A549 treated with Hydrocortisone at 1 μM for 4 hours (cell line): ENCODE measurements at places on chromosomes 16 and 17. TPM values are rescaled to one million over a fixed set of nuclear protein-coding genes. Genes with fewer than 3 reads are reported as not detected.

The KRTAP4-5 gene
- not detected in 5 replicates for total RNA-seq

The TEX19 gene
- 0.26 to 0.63 TPM (median 0.46 TPM) in 5 replicates for total RNA-seq

The TP53TG3 gene
- total RNA-seq = 0.22 to 1.2 TPM (median 0.59 TPM) in 5 replicates

The G6PC3 gene
- 121 to 161 TPM (median 158 TPM) in 5 replicates for total RNA-seq

The CCL4L2 gene
- total RNA-seq = not detected in 5 replicates

The CLUH gene
- 99.7 to 117 TPM (median 109 TPM) in 5 replicates for total RNA-seq

The PER1 gene
- total RNA-seq = 49.3 to 55.5 TPM (median 53.3 TPM) in 5 replicates

The MAP2K3 gene
- 84.7 to 127 TPM (median 95.1 TPM) in 5 replicates for total RNA-seq

The SCNN1G gene
- 1.9 to 2.5 TPM (median 2.3 TPM) in 5 replicates for total RNA-seq

The SDR42E2 gene
- total RNA-seq = not detected in 5 replicates

The TBC1D3E gene
- total RNA-seq = not detected in 5 replicates

The TNFRSF17 gene
- total RNA-seq = not detected in 5 replicates

The MEFV gene
- 0.02 to 0.09 TPM (median 0.03 TPM) in 3 of 5 replicates, not detected in the others for total RNA-seq

The KIF2B gene
- not detected in 5 replicates for total RNA-seq

The GGT6 gene
- not detected in 5 replicates for total RNA-seq

The SBK1 gene
- 0.22 to 0.32 TPM (median 0.25 TPM) in 5 replicates for total RNA-seq

The GNG13 gene
- 0.14 TPM in 1 of 5 replicates, not detected in the others for total RNA-seq

The TVP23C gene
- total RNA-seq = 6.2 to 13.9 TPM (median 9.9 TPM) in 5 replicates
